ENCODE measurements at places on chromosomes 2 and 18.

- DNase-seq = no peak
These were observed 69.6 kb downstream of the THNSL2 start for GRCh38 chr2:88239781-88240180.

DNA sequence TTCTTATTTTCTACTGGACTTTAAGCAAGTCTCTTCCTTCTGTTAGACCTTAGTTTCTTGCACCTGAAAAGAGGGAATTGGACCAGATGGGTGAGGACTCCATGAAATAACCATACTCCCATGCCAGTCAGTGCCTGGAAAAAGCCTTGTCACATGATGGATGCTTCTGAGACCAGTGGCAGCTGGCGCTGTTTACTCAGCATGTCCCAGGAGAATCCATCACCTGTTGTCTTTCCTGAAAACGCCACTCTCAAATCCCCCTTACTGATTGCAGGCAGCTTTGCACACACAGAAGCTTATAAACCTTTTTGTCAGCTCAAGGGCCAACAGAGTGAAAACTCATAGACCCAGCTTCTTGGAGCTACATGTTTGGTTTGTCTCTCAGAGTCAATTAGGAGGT lies 117.6 kb downstream of the POLE4 start:
- DNase-seq = no peak

DNA sequence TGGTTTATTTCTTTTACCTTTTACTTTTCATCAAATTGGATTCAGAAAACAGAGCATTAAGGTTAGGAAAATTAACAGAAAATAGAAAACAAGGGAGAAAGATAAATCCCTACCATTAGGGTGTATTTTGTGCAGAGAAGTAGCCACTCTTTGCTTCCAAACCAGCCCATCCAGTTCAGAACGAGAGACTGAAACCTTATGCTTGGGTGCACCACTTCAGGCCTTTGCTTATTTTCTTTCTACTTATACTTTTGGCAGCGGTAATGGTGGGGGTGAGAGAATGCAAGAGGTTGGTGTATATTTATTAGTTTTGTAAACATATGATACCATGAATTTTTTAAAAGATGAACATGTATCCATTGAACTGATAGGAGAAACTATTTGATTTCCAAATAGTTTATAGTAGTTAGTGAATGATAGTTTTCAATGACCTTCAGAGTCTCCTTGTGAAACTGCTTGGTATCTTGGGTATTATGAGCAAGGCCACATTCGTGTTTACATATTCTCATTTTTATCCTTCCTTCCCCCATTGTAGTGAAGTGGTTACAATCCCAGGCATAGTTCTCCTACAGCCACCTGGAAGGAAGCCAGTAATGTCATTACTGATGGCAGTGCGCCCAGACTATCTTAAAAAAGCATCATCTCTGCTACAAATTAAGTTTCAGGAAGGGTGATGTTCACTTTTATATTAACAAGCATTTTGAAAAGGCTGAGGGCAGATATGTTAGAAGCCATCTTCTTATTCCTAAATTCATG lies 60.8 kb downstream of the MFSD6 start:
- DNase-seq = no peak

- peak; percentile 29 for DNase-seq
These were observed 51.4 kb upstream of the SPAG16 start for GRCh38 chr2:213232649-213233437.

DNA sequence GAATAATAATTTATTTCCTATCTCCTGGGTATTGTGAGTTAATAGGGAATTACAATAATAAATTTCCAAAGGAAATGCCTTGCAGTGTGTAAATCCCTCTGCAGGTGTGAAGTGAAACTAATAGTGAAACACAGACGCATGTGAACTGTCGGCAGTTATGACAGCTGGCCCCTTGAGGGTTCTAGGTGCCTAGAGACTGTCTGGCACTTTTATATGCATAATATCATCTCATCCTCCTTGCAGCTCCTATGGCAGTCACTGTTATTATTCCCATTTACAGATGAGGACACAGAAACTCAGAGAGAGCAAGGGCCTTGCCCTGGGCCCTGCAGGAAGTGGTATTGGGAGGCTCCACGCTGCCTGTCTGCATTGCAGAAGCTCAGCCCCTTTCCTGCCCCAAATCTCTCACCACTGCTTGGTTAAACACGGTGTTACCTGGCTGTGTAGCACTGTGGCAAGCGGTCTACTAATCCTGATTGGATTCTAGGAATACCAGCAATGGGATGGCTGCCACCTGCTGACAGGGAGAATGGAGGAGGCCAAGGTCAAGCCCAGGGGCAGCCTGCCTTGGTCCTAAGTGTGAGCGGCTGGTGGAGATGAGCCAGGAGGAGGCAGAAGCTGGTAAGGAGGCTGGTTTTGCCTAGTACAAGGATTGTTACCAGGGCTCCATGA lies 32.8 kb upstream of the ACKR3 start:
- DNase-seq = peak; percentile 45

DNA sequence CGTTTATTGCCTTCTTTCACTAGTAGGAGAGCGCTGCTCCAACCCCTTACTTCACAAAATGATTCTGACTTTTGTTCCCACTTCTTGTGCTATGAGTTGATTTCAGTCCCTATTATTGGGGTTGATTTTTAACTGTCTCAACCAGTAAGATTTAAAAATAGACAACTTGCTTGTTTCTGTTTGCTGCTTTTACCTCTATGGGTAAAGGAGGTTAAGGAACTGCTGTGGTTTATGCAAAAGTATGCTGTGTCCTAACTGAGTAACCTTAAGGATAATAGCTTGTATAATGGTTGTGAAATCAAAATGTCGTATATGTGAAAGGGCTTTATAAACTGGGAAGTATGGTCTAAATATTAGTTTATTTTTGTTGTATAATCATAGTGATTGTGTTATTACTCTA lies 22.6 kb downstream of the ALMS1 start:
- DNase-seq = no peak

- no peak for DNase-seq
These were observed 16.6 kb downstream of the SP110 start for GRCh38 chr2:230203110-230203676.

GRCh38 chr2:69711971-69712370 lies 30.0 kb upstream of the ANXA4 start:
- DNase-seq = no peak

DNA sequence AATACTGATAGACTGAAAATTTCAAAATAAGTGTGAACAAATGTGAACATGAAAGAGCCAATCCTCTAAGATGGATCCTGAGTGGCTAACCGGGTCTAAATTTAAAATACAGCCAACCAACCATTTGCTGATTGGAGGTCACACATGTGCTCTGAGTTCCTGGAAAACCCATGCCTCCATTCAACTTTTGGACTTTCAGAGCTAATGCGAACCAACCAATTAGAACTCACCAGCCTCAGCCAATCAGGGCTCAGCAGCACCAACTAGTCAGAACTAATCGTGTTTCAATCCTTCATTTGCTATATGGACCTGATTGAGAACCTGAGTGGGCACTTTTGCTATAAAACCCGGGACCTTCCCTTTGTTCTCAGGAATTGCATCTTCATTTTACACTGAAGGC lies 111.5 kb downstream of the MEP1B start:
- DNase-seq = no peak

DNA sequence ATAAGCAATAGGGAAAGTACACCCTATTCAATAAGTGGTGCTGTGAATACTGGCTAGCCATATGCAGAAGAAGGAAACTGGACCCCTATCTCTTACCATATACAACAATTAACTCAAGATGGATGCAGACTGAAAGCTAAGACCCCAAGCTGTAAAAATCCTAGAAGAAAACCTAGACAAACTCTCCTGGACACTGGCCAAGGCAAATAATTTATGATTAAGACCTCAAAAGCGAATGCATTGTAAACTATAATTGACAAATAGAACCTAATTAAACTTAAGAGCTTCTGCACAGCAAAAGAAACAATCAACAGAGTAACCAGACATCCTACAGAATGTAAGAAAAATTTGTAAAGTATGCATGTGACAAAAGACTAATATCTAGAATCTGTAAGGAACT lies 41.1 kb upstream of the ASXL3 start:
- no peak for DNase-seq

DNA sequence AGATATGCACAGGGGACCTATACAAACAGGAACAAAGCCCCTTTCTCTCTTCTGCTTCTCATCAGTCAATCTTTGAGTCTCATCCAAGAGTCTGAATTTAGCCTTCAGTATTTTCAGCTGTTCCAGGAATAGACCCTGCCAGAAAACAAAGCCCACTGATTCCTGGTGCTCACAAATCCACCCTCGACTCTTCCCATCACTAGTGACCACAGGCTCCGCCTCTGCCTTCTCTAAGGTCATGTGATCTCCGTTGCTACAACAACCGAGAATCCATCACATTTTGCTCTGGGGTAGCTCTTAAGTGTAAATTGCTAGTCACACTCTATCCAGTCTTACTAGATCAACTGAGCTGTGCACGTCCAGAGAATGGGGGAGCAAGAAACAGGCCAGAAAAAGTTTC lies 46.4 kb upstream of the SPTBN1 start:
- DNase-seq = no peak

GRCh38 chr2:126653109-126653508 lies 2.8 kb upstream of the GYPC start:
- DNase-seq = no peak

GRCh38 chr2:119704670-119705120 lies 25.7 kb downstream of the TMEM177 start:
- no peak for DNase-seq

Measured in stimulated activated CD8-positive, alpha-beta memory T cell treated with anti-CD3 and anti-CD28 coated beads, Interleukin-12 subunit alpha, Interleukin-12 subunit beta, amount 100 ng/mL, for 1 hour (primary cell).